ENCODE measurements at places on chromosomes 16 and 17.

DNA sequence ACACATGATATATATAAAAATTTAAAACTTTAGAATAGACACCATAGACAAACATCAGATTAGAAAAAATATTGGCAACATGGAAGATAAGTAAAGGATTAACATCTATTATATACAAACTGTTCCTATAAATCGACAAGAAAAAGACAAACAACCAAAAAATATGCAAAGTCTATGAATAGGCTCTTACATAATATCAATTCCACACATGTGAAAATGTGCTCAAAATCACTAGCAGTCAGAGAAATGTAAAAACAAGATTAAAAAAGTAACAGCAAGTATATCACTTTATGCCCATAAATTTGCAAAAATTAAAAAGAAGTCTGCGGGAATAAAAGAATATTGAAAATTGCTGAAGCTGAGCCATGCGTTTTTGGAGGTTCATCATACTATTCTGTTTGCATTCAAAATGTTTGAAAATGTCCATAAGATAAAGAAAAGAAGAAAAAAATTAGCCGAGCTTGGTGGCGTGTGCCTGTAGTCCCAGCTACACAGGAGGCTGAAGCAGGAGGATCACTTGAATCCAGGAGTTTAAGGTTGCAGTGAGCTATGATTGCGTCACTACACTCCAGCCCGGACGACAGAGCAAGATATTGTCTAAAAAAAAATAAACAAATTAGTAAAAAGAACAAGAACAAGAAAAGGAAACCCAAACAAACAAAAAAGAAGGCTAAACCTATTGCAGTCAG, 11.2 kb upstream of the ERN2 start:
- no peak for DNase-seq

DNA sequence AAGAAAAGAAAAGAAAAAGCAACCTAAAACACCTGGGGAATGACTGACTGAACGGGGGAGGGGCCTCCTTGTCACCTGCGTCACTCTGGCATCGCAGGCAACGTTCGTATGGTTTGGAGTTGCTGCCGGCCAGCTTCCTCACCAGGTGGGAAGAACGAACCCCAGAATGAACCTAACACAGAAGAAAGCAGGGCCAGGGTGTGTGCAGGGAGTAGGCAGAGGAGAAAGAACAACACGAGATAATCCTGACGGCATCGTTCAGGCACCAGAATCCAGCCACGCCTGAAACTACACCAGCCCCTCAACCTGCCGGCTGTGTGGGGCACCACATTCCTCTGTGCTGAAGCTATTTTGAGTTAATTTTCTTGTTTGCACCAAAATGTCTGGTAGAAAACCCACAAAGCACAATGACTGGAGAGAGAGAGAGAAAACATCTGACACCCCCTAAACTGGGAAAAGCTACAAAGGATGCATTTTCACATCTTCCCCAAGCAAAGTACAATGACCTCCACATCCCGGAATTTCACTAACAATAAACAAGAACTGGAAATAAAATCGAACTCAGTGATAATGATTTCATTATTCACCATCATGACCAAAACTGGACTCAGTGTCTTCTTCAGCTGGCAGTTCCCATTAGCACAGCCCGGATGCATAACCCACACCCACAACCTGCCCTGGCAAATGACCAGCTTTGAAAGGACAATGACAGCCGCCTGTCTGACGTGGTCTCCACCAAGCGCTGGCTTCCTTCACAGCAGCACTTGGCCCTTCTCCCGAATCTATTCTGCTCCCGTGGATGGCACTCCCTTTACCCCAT, 23.6 kb downstream of the RAB40B start:
- no peak for DNase-seq

DNA sequence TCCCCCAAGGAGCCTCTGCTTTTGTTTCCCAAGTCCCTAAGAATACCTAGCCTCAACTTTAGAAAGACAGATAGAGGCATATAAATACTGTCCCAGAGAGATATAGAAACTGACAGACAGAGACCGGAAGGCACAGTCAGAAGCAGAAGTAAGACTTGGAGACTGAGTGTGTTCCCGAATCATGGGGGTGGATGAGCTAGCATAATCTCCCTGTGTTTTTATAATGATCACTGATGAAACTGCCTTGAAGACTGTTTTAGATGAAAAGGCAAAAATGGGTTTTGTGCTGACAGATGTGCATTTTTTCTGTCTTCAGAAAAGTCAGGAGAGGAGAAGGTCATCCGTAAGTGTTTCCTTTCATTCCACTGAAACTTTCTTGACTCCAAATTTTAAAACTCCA, 8.3 kb upstream of the PSMD3 start:
- no peak for DNase-seq

- no peak for DNase-seq
These were observed 14.4 kb downstream of the ELAC2 start for GRCh38 chr17:13003454-13003851.

DNA sequence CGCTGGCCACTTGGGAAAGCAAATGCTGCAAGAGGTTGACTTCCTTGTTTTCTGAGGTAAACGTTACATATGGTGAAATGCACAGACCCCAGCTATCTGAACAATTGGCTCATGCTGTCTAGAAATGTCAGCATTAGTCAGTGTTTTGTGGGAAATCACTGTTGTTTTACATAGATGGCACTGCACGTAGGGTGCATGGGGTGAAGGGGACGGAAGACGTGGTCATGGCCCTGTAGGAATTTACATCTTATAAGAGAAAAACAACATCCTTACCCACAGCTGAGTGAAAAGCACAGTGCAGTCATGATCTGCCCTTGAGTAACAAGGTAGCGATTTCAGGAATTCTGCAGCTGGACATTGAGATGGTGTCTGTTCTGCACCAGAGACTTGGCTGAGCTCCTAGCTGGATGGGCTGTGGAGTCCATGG, 15.2 kb downstream of the RPTOR start:
- DNase-seq = no peak

DNA sequence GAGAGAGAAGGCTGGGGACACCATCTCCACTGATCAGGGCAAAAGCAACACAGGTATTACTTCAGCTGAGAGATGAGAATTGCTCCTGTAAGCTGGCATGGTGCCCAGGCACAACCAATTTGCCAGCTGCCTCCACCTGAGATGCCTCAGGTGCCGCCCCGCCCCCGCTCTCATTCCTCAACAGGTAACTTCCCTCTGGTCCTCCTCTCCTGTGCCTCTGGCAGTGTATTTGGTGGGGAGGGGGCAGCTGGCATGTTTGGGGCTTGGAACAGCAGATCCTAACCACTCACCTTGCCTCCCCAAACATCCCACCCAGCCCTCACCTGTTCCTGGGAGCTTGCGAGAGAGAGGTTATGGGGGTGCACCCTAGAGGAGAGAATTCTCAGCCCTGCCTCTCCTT, 2.9 kb upstream of the SRCIN1 start:
- DNase-seq = peak; percentile 45

DNA sequence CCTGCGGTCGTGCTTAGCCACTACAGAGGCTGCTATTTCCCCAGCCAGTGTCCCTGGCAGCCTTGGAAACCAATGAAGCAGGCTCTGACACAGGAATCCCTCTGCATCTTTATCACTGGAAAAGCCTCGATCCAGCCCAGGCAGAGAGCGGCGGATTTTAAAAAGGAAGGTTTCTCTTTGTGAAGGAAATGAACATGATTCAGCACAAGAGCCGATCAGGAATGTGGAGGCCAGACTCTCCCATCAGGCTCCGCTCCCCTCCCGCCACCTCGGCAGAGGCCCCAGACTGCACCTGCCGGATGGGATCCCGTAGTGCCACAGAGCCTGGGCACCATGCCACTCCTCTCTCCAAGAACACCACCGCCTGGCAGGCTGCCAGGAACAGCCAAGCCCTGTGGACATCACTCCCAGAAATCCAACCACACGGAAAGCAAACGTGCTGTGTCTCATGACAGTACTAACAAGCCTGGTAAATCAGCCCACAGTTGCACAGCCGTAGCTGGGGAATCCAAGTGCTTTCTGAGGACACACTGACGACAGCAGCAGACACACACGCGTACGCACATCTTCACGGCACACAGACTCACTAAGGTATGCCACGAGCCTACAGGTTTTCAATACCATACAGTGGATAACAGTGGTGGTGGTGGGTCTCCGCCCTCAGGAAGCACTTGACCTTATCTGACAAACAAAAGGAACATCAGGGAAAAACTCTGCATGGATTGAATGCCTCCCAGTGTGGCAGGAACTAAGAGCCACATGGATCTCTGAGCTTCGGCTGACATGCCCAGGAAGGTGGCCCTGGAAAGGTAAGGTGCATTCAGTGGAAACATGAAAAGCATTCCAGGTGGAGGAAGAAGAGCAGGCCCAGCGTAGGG, 5.4 kb downstream of the LRRC75A start:
- DNase-seq = peak; percentile 84

GRCh38 chr16:69253870-69254341, 57.2 kb upstream of the VPS4A start:
- DNase-seq = no peak

GRCh38 chr16:88469615-88470395, 16.7 kb downstream of the ZFPM1 start:
- no peak for DNase-seq

GRCh38 chr17:40852364-40852763, 14.7 kb downstream of the KRT12 start:
- no peak for DNase-seq

GRCh38 chr17:21512307-21513011, 136.3 kb downstream of the KCNJ12 start:
- DNase-seq = no peak

- no peak for DNase-seq
These were observed 2.1 kb upstream of the DNASE1L2 start for GRCh38 chr16:2233872-2234812.

GRCh38 chr17:48552466-48553189, 7.7 kb upstream of the HOXB2 start:
- no peak for DNase-seq

DNA sequence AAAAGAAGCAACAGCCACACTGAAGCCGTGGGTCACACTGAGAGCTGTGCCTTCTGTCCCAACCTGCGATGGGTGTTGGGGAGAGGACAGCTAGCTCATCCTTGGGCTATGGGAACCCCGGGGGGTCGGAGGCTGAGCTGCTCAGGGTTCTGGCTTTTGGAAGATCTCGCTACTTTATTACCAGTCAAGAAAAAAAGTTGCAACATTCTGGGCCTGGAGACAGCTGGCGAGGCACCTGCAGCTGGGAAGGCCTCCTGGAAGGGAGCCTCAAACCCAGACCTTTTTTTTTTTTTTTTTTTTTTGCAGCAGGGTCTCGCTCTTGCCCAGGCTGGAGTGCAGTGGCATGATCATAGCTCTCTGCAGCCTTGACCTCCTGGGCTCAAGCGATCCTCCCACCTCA, 24.9 kb downstream of the TPSD1 start:
- DNase-seq = no peak

- no peak for DNase-seq
These were observed 30.4 kb downstream of the SLC7A5 start for GRCh38 chr16:87838643-87839541.

DNA sequence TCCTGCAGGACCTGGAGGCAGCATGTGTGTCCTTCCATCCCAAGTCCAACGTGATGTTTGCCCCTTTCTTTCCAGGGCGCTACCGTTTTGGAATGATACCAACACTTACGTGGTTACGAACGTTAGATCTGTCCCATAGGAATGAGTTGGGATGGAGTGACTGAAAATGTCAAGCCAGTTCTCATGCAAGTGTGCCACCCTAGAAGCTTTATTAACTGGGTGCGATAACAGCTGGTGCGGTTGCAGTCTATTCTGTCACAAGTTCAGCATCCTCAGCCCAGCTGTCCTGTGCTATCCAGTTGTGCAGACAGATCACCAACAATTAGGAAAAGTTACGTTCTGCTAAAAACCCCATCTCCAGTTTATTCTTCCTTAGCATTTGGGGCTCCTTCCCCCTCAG, 52.5 kb downstream of the BANP start:
- no peak for DNase-seq

GRCh38 chr17:35315283-35315682, 58.1 kb downstream of the SLFN11 start:
- no peak for DNase-seq

DNA sequence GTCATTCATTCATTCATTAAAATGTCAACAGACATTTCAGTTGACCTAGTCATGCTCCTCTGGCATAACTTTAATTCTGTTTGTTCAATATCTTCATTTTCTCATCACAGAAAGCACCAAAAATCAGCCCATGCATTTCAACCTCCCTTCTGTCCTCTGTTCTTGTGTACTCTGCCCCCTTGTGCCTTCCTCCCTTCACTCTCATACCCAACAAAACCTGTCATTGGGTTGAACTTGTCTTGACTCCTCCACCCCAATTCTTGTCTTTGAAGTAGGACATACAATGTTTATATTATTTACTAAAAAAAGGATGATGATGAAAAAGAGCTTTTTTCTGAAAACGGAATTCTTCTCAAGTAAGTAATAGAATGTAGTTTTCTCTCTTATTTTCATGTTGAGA, 43.8 kb downstream of the COX10 start:
- DNase-seq = no peak

DNA sequence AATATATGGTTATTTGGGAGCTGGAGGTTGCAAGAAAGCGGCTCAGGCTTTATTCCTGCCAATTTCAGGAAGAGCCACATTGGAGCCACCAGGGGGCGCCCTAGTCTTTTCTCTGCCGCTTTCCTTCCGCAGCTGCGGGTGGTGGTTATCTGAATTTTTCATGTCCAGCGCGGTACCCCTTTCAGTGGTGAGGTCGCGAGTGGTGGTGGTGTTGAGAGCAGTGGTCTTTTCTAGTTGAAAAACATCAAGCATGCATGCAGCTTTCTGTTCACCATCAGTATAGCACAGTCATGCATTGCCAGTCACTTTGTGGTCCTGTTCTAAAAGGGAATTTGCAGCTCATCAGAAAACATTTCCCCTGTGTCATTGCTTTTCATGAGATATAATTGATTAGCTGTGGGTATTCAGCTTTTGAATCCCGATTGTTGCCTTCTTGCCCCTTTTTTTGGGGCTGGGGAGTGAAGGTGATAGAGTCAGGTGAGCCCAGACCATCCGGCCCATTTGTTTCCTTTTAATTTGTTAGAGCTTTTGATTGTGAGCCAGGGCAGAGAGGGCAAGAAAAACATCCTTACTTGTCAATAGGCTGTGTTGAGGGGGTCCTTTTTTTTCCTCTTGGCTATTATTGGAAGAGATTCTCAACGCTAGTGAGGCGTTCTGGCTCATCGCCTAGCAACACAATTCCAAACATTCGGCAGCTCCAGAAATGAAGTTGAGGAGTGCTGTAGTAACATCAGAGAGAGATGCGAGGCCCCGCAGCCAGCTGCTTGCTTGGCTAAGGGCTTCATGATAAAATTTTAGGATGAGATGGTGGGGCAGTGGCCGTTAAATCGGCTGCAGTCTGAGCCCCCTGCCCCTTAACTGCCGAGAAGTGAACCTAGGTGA, 119.0 kb downstream of the SNX29 start:
- peak; percentile 70 for DNase-seq

- no peak for DNase-seq
These were observed 11.9 kb downstream of the TMEM94 start for GRCh38 chr17:75468291-75468754.

DNA sequence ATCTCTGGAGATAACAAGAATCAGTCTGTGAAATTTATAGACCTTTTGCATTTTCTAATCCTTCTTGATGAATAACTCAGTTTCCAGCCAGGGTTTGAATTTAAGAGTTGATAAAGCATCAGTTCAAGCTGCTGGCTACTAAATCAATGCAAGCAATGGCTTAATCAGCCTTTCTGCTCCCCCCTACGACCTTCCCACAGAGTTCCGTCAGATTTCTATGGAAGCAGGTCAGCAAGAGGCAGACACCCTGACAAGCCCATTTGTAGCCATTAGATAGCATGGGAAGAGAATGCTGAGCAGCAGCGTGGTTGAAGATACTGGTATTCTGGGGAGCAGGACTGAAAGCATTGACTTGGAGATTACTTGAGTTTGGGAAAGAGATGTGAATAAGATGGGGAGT, 868.1 kb downstream of the KCNJ2 start:
- no peak for DNase-seq
